G401 (cell line): ENCODE measurements at places on chromosomes 3 and 15. TPM values are rescaled to one million over a fixed set of nuclear protein-coding genes. Genes with fewer than 3 reads are reported as not detected.

Gene SI
- total RNA-seq, result not detected in 2 replicates

- peak; percentile 47 for DNase-seq
Measured at GRCh38 chr3:4979428-4980228, at the start of gene BHLHE40. BHLHE40 (plus strand) TSS chr3:4979437; CDS start chr3:4979719, 282 bp downstream.

DNA sequence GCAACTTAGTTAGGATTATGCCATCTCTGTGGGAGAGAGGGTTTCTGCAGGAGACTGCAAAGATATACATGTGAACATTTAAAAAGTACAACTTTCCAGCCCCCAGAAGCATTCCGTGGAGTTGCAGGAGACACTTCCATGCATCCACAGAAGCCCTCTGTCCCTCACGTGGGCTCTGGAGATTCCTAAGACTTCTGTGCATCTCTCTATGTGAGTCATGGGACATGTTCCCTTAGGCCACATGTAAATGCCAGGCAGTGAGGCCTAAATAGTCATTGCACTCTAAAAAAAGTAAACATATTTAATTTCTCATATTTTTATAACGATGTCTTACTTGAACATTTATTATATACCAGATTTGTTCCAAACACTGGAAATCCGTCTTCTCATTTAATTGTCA, 126.5 kb upstream of the ROPN1 start:
- DNase-seq, result no peak

Gene GRAMD2A
- not detected in 2 replicates for total RNA-seq

GRCh38 chr3:73351423-73352071, 273.2 kb downstream of the PDZRN3 start:
- DNase-seq, result no peak

DNA sequence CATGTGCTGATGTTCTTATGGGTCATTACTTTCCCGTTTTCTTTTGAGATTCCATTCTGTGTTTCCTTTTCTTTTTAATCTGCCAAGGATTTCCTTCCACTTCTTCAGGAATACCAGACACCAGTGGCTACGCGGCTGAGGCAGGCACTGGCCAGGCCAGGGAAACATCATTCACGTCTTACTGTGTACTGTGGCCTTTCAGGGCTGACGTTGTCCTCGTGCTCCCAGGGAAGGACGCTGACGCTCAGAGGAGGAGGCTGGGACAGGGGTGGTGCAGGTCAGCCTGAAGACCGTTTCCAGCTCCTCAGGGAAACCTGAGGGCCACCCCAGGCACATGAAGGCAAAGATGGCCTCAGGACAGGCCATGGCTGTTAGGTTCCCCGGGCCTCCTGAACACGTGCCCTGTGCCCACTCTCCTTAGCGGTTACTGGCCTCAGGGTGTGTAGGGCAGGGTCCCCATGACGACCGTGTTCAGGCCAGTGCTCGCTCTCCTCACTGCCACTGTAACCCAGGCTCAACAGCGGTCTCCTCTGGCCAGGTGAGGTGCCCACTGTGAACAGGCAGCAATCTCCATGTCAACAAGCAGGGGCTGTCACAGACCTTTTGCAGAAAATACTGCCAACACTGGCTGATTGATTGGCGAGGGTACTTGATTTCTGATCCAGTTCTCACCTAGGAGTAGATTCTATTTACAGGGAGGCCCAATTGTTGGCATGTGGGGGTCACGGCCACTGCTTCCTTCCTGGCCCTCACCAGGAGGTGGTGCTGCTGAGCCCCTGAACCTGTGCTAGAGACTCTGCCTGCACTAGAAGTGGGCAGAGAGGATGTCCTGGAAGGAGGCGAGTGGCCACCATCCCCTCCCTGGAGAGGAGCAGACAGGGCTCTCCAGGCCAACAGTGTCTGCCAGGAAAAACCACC, 169.5 kb downstream of the ATP10A start:
- no peak for DNase-seq

GRCh38 chr3:107241217-107241616, 136.0 kb upstream of the CCDC54 start:
- peak; percentile 47 for DNase-seq

- DNase-seq, result no peak
Measured at GRCh38 chr15:58529041-58529440, 97.2 kb downstream of the LIPC start.

DNA sequence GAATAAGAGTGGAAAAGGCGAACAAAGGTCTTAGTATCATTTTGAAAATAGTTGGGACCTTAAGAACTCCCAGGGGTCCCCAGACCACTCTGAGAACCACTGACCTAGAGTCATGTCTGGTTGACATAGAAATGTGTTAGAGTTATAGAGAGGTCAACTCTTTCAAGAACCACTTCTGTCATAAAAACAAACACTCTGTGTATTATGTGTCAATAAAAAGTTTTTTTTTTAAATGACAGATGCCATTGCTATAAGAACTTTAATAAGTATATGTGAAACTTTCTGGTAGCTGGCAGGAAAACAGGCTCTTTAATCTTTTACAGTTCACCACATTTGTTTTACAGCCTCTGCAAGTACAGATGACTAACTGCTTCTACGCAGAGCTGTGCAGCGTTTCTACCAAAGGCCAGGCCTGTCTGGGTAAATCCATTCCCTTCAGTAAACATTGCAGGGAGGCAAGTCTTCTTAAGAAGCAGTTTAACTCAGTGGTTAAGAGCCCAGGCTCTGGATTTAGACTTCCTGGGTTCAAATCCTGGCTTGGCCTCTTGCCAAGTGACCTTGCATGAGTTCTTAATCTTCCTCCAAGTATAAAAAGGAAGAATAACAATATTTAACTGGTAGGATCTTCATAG, 56.6 kb downstream of the RFTN1 start:
- no peak for DNase-seq

DNA sequence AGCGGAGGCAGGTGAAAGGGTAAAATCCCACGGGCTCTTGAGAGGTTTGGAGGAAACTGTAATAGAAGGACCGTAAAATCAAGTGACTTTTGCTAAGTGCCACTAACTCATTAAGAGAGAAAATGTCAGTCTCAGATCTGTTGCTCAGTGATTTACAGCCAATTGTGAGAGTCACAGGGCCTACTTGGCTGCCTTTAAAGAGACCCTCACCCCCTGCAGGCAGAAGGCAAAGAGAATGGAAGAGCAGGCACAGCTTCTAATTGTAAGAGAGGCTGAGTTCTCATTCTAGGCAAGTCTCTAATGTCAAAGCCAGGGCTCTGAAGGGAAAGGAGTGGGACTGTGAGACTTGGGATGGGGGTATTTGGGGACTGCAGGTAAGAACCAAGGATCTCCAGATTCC, 9.3 kb upstream of the SYNM start:
- no peak for DNase-seq

- no peak for DNase-seq
Measured at GRCh38 chr15:26729581-26729980, 43.3 kb downstream of the GABRB3 start.

Gene REC114
- not detected in 2 replicates for total RNA-seq

DNA sequence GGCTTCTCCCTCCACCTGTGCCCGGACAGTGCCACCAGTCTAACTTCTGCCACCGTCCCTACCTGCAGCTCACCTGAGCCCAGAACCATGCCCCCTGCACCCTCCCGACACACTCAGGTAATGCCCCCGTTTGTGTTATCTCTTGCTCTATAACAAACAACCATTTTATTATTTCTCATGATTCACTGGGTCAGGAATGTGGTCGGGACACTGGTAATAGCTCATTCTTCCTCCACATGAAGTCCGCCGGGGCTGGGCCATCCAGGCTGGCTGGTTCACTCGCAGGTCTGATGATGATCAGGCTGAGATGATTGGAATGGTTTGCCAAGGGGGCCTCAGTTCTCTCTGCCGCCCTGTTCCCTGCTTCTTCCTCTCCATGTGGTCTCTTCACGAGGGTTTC, 20.3 kb upstream of the NR2E3 start:
- no peak for DNase-seq

DNA sequence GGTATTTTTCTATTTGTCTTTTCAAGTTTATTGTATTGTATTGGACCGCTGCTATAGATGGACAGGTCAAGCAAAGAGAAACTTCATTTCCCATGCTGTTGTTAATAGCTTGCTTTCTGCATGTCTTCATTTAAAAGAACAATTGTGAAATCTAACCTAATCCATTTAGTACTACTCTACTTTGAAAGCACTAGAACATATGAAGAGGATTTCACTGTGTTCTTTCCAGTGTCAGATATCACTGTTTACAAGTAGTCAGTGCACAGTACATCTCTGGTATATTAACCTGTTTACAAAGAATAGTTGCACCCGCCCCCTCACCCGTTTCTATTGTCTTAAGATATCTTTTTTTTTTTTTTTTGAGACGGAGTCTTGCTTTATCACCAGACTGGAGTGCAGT, 21.8 kb upstream of the EDEM1 start:
- DNase-seq, result no peak

- DNase-seq, result no peak
Measured at GRCh38 chr3:88321363-88322050, 171.7 kb downstream of the C3orf38 start.

Gene SAMMSON
- not detected in 2 replicates for total RNA-seq

Gene ALAS1
- total RNA-seq, result 66.7 and 73.0 TPM in 2 replicates

GRCh38 chr3:105526360-105527111, 159.8 kb downstream of the ALCAM start:
- DNase-seq, result no peak
